ENCODE measurements at places on chromosomes 4 and X.

DNA sequence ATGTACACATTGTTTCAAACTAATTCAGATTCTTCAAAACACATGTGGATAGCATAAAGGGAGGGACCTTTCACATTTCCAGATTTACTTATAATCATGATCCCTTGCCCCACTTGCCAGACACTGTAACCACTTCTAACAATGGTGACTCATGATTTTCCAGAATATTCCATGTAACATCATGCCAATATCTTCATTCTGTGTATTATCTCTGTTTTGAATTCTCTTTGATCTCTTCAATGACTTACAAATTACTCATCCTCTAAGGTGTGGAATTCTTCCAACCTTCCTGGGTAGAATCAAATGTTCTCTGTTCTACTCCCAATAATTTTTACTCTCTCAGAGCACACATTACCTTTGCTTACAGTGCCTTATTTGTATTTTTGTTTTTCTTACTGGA lies 517.1 kb downstream of the PCDH7 start:
- DNase-seq: no peak

DNA sequence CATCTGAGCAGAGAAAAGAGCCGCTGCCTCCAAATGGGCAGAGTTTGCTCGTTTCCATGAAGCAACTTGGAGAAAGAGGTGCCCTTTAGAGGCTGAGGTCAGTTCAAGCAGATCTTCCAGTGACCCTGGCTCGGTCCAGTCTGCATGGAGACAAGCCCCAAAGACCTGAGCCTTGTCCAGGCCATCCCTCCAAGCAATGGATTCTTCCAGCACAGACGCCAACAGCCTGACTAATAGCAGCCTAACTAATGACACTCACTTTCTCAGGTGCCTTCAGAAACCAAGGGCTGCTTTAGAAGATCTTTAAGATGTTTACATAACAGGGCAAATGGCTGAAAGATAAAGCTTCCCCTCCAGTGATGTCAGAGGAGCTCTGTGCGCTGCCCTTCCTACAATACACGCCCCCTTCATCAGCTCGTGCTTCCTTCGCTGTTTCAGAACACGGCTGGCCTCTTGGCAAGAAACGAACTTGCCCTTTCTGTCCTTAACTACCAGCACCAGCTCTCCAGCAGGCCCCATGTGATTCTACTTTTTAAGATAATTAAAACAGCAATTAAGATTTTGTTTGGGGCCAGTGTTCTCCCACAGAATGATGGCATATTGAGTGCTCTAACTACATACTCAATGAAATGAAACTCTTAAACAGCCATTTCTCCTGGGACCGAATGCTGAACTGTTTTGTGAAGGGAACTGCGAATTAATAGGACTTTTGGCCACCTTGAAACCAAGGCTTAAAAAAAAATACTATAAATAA lies 119.0 kb downstream of the GPR143 start:
- DNase-seq: no peak

DNA sequence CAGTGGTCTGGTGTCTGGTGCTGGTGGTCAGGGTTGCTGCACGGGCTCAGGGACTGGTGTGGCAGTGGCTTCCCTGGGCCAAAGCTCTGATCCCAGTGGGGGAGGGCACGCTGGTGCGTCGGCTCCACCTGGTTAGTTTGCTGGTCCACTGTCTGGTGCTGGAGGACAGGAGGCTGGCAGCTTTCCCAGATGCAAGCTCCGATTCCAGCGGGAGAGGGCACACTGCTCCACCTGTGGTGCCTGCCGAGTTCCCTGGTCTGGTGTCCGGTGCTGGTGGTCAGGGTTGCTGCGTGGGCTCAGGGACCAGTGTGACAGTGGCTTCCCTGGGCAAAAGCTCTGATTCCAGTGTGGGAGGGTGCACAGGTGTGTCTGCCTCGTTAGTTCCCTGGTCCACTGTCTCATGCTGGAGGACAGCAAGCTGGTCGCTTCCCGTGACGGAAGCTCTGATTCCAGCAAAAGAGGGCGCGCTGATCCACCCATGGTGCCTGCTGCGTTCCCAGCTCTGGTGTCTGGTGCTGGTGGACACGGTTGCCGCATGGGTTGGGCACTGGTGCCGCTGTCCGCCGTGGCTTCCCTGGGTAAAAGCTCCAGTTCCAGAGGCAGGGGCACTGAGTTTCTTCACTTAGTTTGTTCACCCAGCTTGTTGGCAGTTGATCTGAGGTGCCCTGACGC lies 5.8 kb downstream of the VMA21 start:
- DNase-seq: no peak

DNA sequence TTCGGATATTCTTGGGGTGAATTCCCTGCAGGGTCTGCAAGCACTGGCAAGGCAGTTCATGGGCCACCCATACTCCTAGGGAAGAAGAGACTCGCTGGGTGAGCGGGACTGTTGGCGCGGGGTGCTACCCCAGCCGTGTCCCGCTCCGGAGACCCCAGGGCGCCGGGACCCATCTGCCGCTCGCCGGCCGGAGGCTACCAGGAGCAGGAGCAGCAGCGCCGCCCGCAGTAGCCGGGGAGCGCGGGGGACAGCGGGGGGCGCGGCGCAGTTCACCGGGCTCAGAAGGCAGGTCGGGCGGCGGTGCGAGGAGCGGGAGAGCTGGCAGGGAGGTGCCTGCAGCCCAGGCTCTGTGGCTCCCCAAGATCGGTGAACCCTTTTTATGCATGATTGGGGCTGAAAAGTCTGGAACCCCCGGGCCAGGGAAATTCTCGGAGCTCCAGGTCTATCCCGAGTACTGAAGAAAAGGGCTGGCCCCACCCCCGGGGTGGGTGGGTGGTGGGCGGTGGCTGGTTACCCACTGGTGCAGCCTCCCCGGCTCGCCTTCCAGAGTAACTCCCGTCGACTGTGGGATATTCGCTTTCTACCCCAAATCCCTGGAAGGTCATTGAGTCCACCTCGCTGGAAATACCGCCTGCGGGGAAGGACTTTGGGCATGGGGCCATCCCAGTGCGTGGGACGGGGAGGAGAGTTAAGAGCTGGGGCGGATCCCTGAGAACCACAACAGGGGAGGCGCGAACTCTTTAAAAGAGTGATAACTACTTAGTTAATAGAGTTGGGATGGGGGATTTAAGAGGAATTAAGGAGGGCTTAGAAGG lies 37.6 kb downstream of the PF4 start:
- no peak for DNase-seq

DNA sequence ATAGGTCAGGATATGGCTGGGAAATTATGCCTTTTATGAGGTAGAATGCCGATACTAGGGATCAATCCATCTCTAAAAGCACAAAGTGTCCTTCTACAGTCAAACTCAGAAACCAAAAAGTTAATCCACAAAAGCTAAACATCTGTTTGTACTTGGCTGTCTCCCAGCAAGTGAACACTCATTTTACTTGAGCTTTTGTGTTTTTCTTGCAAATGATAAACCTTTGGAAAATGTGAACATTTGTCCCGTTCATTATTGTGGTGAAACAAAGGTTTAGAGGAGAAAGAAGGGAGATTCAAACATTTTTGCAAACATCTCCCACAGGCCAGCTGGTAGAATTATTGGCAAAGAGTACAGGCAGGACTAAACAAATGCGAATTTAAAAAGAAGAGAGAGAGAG lies 300.6 kb upstream of the SPANXN1 start:
- no peak for DNase-seq

DNA sequence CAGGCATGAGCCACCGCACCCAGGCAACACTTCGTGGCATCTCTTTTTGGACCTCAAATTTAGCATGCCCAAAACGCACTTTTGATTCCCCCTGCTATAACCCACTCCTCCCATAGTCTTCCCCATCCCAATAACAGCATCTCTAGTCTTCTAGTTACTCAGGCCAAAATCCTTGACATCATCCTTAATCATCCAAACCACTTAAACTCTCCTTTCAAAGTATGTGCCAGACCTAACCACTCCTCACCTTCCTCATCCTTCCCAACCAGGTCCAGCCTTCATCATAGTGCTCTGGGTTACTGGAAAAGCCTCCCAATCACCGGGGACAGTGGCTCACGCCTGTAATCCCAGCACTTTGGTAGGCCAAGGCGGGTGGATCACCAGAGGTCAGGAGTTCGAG lies 41.9 kb downstream of the AFAP1 start:
- DNase-seq: no peak

- no peak for DNase-seq
Measured at GRCh38 chrX:32877592-32877991, 333.8 kb downstream of the DMD start.

GRCh38 chr4:93384887-93385286 lies 443.7 kb upstream of the ATOH1 start:
- DNase-seq: no peak

DNA sequence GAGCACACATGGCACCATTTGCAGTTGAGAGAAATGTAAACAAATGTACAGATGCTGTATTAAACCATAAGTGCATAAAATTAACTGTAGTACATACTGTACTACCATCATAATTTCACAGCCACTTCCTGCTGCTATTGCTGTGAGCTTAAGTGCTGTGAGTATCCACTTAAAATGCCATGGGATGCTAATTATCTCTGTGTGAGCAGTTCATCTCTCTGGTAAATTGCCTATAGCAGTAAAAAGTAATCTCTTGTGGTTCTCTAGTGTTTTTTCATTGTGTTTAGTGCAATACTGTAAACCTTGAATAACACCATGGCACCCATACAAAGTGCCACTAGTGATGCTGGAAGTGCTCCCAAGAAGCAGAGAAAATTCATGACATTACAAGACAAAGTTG lies 9.9 kb upstream of the SCOC start:
- no peak for DNase-seq

DNA sequence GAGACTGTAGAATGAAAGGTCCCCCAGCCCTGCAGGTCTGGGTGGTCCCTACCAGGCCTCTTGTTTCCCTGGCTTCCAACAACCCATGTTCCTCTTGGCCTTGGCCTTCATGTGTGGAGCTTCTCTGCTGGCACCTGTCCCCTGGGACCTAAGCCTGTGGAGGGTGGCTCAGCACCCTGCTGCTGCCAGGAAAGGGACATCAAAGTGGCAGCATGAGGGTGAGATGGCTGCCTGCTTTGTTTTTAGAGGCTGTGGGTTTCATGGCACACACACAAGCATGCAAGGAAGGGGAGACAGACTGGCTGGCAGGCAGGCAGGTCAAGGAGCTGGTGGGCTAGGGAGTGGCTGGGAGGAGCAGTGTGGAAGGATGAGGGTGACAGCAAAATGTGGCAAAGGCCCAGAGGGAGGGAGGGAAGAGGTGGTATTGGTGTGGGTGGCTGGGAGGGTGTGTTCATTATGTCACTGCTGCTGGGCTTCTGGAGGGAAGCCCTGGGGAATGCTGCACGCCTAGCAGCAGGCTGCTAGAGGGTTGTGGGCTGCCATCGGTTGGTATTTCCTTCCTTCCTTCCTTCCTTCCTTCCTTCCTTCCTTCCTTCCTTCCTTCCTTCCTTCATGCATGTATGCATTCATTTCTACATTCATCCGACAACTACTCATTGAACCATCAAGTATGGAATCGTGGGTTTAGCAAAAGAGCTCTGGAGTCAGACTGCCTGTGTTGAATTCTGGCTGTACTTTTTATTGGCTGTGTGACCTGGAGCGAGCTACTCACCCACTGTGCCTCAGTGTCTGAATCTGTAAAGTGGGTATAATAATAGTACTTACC lies 128.7 kb upstream of the PJA1 start:
- DNase-seq: no peak

GRCh38 chrX:153457827-153458466 lies 12.1 kb upstream of the TREX2 start:
- no peak for DNase-seq

DNA sequence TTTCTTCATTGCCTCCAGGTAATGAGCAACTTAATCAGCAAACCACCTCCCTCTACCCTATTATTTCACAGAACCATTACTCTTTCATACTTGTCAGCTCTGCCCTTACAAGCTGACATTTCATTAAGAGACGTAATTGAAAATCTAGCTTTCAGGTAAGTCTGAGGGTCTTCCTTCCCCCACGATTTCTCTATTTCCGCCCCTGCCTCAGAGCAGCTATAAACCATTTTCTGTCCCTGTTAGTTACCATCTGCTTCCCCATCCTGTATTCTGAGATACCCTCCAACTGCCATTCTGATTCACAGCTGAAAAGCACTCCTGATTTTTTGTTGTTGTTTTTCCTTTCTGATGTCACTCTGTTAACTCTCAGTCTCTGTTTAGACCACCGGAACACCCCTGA lies 37.1 kb downstream of the SH3RF1 start:
- no peak for DNase-seq

- no peak for DNase-seq
Measured at GRCh38 chr4:139619644-139620043, 46.0 kb upstream of the MGST2 start.

- DNase-seq: no peak
Measured at GRCh38 chrX:142978130-142978684, 47.5 kb upstream of the SPANXN4 start.

DNA sequence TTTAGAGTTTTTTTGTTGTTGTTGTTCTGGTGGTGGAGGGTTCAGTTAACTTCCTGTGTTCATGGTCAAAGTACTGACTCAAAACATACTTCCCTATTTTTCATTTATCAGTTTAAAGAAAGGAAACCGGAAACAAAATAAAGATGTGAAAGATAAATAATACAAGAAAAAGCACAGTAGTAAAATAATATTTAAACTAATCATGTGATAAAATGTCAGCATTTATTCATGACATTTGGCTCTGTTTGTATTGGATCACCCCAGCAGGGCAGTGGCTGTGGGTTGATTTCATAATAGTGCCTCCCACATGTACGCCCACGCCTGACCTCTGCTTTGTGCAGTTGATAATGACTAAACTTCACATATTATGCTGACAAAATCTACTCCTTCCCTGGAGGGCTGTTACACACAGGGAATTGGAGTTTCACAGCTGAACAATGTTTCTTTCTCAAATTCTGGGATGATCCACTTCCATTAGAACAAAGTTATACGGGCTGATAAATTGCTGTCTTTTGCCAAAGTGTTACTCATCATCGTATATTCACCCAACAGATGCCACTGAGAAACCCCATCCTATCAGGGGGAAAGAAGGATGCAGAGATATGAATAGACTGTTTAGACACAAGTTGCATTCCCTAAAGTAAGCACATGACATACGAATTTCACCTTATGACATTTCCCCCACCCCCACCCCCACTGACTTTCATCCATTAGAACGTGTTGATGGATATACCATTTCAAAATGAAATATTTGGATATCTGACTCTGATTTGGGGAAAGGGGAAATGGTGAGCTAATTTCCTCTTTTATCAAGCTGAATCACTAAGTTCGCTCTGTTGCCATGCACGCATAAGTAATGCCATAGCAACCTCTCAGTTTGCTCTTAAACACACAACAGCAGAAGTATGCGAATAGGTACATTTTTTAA lies 48.3 kb downstream of the AMELX start:
- peak; percentile 44 for DNase-seq

DNA sequence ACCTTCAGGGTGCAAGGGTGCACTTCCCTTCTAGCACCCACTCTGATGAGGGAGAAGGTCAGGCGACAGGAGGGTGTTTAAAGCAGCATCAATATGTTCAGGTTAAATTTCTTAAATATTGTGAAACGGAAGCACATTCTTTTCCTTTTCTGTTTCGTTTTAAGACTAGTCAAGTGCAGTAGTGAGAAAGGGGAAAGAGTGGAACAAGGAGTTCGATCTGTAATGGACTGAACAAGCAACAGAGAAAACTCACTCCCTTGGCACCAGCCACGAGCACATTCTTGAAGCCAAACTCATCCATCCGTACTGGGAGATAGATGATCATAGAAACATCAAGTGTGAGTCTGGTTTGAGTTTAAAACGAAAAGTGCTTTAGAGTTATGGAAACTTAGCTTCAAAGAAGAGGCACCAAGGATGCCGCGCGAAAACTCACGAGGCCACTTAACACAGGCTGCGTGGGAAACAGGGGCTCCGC lies 815 bp downstream of the FAM53A start:
- DNase-seq: peak; percentile 47

- DNase-seq: no peak
Measured at GRCh38 chr4:55947254-55947882, 1.4 kb upstream of the CEP135 start.

Data from BJ (cell line).